ENCODE measurements at places on chromosomes 3 and 15.
A peak's percentile ranks its signal among the peaks of the same experiment; 100 is the strongest.

DNA sequence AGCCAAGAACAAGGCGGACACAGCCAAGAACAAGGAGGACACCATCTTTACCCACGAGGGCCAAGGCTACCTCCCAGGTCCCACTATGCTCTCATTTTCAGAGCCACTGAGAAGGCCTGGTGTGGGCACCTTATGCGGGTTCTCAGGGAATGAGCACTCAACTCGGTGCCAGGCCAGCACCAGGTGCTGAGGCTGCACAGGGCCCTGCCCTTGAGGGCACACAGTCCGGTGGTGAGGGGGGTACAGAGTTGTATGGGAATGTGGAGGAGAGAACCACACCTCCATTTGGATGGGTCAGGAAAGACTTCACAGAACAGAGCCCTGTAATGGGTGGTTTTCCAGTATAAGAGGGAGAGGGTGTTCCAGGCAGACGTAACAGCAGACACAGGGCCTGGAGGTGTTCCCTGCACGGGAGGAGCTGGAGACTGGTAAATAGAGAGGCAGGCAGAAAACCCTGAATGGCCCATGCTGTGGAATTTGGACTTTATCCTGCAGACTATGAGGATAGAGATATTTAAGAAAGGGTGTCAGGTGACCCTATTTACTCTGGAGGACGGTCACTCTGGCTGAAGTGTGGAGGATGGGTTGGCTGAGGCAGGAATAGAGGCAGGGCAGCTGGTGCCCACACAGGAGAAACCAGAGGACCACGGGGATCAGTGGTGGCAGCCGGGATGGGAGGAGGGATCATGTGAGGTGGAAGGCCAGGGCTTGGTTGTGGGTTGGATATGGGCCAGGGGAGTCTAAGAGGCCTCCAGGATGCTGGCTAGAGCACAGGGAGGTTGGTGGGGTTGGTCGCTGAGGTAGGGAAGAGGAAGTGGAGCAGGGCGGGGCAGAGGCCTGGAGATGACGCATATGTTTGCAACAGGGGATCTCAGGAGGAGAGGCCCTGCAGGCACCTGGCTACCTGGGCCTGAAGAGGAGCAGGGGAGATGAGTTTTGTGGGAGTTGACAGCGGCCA lies 34.6 kb downstream of the CRABP1 start:
- peak; percentile 52 for DNase-seq

DNA sequence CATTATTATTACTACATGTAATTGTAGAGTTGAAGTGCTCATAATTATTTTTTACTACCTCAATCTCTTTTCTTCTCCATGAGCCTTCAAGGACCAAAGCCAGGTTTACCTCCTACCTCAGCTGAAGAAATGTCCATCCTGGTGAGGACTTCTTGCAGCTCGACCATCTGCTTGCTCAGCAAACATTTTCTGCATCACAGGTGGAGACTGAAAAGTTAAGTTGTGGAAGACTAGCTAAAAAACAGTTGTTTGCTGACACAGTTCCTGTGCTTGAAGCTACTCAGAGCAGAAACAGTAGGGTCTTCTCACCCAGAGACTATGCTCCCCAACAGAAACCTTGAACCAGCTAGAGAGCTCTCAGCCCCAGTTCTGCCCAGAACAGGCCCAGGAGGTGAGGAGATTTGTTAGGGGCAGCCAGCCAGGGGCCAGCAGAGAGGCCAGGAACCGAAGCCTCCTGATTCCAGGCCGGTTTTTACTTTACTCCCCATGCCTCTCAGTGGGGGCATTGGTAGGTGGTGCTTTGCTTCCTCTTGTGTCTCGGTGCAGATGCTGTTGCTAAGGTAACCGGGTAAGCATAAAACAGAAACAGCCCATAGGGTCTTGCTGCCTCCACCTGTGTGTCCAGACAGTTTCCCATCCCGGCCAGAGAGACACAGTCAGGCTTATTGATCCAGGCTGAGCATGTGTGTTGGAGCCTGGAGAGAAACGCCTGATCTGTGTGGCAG lies 54.9 kb downstream of the CCNL1 start:
- no peak for DNase-seq

DNA sequence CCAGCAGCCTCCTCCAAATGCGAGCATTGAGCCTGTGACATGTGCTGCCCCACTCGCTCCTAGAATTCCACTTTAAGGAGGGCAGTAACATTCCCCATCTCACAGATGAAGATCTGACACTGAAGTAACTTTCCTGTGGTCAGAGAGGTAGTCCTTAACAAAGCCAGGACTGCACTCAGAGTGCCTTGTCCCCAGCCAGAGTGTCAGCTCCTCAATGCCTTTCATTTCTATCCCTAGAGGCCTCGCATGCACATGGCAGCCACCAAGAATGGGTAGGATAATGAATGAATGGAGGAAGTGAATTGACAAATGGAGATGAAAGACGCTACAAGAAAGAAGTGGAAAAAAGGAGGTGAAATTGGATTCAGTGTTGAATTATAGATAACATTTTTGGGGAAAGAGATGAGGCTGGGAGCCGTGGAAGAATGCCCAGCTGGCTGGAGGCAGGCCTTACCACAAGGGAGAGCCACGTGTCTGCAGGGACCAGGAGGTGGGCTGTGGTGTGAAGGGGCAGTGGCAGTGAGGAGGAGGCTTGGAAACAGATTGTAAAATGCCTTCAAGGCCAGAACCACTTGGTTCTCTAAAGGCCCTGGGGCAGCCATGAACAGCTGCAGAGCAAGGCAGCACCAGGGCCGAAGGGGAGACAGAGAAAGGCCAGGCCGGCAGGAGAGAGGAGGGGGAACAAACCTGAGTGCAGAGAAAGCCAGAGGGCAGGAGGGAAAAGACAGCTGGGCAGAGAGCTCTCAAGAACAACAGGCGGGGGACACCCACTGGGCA lies 10.4 kb downstream of the CFAP92 start:
- no peak for DNase-seq

GRCh38 chr3:127388427-127388826 lies 100.6 kb upstream of the PRR20G start:
- DNase-seq, result no peak

DNA sequence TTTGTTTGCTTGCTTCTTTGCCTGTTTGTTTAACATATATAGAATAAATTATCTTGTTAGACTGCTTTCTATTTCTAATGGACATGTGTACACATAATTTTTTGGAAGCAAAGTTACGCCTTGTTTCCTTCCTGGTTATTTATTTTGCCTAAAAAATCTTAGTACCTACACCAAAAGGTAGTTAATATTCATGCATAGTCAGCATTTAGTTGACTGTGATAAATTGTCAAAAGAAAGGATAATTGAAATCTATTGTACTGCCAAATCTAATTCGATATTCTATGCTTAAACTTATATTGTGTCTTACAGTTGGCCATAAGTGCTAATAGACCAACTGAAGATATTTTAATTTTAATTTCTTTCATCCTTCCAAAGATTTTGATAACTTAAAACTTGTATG lies 233.9 kb upstream of the ARL6 start:
- no peak for DNase-seq

DNA sequence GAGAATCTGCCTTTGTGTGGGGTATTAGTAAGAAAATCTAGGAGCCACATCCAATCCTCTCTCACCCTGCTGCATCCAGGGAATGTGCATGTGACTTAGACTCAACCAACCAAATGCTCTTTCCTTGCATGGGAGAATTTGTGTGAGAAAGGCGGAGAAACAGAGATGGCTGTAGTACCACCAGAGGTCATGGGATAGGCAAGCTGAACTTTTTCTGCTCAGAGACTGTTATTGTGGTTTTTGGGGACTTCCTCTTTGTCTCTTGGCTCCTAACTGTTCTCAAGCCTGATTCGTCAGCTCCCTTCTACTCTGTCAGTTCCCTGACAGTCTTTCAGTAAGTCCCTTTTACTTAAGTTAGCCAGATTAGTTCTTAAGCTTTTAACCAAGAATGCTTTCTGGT lies 2.6 kb upstream of the ZSCAN2 start:
- peak; percentile 88 for DNase-seq

DNA sequence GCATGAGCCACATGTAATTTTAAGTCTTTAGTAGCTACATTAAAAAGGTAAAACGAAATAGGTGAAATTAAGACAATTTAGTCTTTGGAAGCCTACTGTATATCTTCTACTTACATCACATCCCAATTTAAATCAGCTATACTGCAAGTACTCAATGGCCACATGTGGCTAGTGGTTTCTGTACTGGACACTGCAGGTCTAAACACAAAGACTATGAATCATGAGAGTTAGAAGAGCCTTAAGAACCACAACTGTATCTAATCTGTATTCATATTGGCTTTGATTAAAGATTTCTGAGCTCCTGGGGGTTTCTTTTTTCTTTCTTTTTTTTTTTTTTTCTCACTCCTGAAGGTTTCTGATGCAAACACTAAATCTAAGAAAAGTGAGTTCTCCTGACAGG lies 2.3 kb upstream of the EIF1B start:
- no peak for DNase-seq

All from GDM1 (cell line).